Right forelimb (tissue), 1 donor: ENCODE measurements at places on chromosomes 7 and 10.

- no peak for DNase-seq
These were observed 51.8 kb upstream of the DNAAF5 start for GRCh38 chr7:674454-675410.

DNA sequence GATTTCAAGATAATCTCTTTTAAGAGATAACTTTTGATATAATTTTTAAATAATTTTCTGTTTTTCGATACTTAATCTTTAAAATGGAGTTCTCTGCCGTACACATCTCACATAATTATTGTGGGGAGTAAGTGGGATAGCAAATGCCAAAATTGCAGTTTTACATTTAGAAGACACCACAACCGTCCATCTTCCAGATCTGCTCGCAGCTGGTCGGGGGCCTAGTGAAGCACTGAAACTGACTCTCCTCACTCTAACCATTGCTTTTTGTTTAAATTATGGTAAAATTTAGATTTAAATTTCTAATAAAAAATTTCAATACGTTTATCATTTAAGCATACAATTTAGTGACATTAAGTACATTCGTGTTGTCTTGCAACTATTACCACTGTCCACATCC lies 94.2 kb downstream of the PRR15 start:
- DNase-seq, result no peak

DNA sequence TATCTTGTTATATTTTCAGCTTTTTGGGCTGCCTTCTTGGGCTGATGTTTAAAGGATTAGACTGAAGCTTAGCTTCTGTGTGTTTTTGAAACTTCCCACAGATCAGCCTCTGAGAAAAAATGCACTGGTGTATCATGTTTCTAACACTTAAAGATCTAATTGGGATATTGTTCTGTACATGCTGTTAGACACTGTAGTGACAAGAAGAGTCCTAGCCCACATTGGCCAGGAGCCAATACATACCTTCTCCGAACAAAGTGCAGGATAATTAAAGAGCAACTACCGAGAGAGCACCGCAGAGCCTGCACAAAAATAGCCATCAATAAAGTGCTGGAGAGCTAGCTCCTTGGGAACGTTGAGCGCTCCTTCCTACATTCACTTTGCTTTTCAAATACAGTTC lies 289.4 kb upstream of the SP8 start:
- DNase-seq, result no peak

DNA sequence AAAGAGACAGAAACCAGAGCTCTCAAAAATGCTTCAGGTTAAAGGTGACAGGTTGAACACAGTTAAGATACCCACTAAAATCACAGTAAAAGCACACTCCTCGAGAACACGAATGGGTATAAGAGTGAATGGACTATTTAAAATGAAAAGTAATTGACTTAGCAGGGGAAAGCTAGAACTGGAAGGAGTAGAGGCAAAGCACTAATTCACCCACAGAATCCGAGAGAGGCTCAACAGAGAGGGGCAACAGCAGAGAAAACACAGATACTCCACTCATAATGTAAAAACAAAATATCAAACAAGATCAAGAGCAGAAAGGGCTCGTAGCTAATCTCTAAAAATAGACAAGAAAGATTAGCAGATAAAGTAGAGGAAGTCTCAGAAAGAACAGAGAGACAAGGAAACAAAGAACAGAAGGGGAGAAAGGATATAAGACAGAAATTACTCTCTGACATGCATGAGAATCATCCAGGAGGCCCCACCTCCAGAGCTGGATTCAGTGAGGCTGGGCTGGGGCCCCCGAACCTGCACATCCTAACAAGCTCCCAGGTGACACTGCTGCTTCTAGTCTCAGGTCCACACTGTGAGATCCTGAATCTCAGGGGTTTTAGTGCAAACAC lies 117.6 kb downstream of the GALNT11 start:
- DNase-seq, result no peak

GRCh38 chr7:128795129-128795528 lies 3.4 kb downstream of the CCDC136 start:
- no peak for DNase-seq

DNA sequence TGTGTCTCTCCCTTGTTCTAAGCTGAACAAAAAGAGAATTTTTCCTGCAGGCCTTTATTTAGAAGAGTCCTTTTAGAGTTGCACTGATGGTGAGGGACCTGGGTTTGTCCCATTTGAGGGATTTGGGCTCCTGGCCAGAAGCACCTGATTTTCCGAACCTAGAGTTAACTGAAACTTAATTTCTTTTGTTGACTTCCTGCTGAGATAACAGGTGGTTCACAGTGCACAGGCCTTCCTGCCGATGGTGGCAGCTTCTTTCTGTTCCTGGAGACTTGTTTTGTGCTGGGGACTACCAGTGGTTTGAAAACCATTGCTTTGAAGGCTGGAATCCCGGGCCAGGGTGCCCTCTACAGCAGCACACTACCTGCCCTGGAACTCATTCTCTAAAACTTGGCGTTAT lies 99.2 kb downstream of the SUGCT start:
- no peak for DNase-seq

GRCh38 chr10:63770523-63770922 lies 249.3 kb downstream of the REEP3 start:
- DNase-seq, result no peak

DNA sequence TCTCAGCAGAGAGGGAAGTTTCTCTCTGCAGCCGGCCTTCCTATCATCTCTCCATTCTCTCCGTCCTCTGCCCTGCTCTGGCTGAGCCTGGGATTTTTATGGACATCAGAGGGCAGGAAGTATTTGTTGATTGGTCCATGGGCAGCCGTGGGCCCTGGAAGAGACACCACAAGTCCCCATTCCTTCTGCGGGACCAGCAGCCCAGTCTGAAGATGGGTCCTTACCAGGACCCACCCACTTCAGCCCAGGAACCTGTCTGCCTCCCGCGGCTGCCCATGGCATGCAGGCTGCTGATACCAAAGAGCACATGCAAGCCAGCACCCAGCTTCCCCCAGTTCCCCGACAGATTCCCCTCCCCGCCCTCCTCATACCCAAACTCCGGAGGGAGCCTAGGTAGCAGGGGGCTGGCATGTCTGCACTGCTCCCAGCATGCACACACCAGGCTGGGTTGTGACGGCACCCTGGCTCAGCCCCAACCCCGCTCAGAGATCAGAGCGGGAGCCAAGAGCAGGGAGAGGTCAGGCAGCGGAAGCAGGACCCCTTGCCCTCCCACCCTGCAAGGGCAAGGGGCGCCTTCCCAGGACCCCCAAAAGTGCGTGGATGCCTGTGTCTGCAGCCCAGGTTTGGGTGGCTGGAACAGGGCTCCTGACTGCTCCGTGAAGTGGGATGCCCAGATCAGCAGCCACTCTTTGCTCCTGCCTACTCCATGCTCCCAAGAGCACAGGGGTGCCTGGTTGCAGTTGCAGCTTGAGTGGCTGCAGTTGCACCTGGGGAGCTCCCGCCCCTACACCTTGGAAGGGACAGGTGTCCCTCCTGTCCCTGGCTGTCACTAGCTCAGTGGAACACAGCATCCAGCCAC lies 538.6 kb upstream of the POT1 start:
- no peak for DNase-seq

DNA sequence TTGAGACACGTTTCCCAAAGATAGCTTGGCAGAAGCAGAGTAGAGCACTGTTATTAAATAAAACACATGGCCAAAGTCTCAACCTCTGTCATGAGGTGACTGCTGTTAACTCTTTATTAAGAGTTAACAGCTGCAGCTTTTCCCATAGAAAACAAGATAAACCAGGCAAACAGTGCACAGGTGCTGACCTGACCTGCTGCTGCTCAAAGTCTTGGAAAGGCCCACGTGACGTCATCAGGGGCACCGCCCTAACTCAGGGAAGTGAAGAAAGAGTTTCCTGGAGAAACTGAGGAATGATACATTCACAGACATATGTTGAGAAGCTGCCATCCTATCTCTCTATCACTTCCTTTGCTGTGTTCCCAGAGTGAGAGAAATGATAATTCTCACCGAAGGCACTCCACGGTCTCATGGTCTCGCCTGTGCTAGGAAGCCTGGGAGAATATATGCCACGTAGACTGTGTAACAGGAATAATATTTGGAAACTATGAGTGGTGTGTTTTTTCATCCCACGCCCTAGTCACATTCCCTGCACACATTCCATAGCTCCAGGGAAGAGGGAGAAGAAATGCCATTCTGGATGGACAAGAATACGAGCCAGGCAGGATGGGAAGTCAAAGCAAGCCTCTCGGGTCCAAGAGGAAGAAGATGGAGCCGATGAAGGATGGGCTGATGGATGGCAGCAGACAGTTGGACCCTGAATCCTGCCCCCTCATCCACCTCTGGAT lies 146.2 kb upstream of the NFE2L3 start:
- DNase-seq, result no peak

DNA sequence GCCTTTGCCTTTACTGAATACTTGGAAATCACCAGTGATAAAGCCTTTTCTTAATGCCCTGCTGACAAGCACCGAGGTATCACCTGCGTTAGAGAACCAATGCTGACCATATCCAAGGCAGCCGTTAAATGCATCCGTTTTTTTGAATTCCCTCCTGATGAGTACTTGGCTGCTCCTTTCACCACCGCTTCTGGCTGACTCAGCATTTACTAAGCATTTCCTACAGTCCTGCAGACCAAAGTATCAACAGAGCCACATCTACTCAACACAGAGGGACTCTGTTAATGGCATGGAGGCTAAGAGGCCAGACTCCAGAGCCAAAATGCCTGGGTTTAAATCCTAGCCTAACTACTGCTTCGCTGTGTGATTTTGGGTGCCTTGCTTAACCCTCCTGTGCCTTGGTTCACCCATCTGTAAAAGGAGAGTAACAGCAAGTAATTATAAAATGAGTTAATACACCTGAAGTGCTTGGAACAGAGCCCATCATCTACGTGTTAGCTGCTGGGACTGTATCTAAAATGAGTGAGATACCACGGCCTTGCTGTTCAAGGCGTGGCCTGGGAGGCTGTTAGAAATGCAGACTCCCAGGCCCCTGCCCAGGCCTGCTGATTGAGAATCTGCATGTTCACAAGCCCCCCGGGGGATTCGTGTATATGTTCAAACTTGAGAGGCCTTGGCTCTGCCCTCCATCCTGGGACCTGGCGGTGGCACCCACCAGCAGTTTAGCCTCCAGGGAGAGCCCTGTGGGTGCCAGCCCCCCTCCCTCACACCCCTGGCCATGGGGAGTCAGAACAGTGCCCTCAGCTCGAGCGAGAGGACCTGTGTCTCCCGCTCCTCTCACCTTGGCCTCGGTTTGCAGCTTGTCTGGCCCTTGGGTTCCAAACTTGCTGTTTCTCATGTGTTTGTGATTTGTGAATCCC lies 30.8 kb upstream of the EFCAB10 start:
- DNase-seq, result peak; percentile 5

- no peak for DNase-seq
These were observed 98.8 kb upstream of the PFKP start for GRCh38 chr10:2968401-2969058.

- DNase-seq, result peak; percentile 95
These were observed 154.5 kb upstream of the LYZL2 start for GRCh38 chr10:30783939-30784501.

- no peak for DNase-seq
These were observed 78.5 kb downstream of the CDK14 start for GRCh38 chr7:90674625-90675024.

DNA sequence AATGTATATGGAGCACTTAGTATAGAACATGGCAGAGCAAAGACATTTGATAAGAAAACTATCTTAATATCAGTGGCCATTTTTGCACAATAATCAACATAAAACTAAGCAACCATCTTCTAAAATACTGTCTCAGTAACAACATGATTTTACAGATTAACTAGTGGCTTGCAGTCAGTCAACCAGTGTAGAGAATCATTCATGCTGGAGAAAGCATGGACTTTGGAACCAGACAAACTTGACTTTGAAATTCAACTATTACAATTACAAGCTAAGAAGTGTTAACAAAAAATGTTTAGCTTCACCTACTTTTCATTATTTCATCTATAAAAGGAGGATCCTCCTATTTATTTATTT lies 27.7 kb downstream of the CUBN start:
- DNase-seq, result no peak

DNA sequence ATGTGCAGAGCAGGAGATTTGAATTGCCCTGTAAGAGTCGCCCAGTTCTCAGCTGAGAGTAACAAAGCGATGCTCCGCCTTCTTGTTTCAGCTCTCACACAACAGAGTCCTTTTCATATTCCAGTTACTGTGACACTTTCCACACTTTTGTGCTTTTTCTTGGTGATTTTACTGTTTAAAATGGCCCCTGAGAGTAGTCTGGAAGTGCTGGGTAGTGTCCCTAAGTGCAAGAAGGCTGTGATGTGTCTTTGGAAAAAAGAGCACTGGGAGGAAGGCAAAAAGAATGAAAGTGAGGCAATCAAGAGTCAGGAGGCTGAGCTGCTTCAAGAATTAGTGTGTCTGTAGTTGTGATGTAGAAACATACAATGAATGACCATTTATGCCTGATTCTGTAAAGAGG lies 201.2 kb upstream of the SEMA3E start:
- no peak for DNase-seq
